ENCODE measurements at places on chromosomes 4 and X.

- DNase-seq: no peak
Measured at GRCh38 chrX:153061732-153062131, 5.5 kb downstream of the PNMA3 start.

- no peak for DNase-seq
Measured at GRCh38 chr4:103757631-103758030, 37.8 kb upstream of the TACR3 start.

GRCh38 chrX:114152801-114153200 is 431.1 kb upstream of the HTR2C start:
- no peak for DNase-seq

GRCh38 chr4:187449702-187450101 is 545.9 kb upstream of the ZFP42 start:
- DNase-seq: no peak

DNA sequence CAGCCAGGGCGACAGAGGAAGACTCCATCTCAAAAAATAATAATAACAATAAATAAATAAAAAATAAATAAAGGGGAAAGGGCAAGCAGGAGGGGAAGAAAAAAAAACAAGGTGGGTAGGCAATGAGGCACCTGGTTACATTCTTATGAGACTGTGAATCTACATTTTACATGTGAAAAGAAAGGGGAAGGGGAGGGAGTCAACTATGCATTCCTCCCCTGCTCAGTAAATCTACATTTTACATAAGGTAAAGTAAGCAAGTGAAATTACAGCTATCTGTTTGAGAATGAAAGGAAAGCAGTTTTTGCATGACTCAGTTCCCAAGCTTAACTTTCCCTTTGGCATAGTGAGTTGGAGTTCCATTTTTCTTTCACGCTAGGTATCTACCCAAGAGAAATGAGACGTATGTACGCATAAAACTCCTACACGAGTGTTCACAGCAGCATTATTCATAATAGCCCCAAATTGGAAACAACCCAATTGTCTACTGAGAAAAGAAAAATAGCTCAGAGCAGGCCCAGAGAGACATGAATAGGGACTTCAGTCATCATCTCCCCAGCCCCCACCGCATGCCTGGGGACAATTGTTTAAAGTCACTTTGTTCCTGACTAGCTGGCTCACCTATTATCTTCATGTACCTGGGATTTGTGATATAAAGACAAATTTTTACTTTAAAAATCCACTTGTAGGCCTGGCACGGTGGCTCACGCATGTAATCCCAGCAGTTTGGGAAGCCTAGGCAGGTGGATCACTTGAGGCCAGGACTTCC is 52.4 kb downstream of the DDX3X start:
- DNase-seq: no peak

DNA sequence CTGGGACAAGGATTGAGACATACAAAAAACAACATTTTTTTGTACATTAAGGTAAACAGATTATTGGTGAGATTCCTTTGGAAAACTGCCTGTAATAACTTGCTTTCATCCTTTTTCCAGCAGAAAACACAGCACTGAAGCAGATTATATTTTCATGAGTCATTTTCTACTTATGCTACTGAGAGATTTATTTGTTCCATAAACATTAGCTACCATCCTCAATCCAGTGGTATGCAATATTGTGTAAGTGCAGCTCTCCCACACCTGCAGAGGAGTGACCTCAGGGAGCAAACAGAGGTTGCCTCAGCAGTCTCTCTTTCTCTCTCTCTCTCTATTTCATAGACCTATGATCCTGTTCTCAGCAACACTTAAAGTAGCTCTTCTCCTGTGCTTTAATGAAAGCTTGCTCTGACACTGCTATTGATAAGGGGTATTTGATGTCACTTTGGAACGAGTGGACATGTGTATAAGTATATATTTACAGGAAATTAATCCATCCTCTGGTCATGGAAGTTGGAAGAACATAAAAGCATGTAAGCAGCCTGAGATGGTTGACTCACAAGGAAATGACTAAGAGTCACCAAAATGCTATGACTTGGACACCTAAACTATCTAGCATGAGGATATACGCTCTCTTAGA is 163.7 kb upstream of the SPANXC start:
- no peak for DNase-seq

GRCh38 chrX:20029728-20030127 is 38.9 kb upstream of the BCLAF3 start:
- DNase-seq: no peak

GRCh38 chr4:112854420-112854819 is 195.0 kb upstream of the ANK2 start:
- DNase-seq: no peak

- no peak for DNase-seq
Measured at GRCh38 chr4:8378101-8378724, 62.3 kb downstream of the ACOX3 start.

DNA sequence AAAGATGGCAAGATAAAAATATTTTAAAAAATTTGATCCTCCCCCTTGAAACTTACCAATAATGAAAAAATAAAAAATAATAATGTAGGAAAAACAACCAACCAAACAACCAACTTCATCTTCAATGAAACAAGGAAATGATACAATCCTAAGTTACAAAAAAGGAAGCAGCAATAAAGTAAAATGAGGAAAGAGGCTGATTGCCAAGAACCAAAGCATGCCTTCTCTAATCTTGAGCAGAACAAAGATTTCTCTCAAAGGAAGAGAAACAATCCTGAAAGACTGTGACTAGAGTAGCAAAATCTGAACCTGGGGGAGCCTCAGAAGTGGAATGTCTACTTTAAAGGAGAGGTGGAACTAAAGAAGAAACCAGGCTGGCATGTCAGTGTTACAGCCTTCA is 10.9 kb upstream of the WDFY3 start:
- no peak for DNase-seq

GRCh38 chrX:65706041-65706828 is 38.8 kb downstream of the MSN start:
- DNase-seq: peak; percentile 25

DNA sequence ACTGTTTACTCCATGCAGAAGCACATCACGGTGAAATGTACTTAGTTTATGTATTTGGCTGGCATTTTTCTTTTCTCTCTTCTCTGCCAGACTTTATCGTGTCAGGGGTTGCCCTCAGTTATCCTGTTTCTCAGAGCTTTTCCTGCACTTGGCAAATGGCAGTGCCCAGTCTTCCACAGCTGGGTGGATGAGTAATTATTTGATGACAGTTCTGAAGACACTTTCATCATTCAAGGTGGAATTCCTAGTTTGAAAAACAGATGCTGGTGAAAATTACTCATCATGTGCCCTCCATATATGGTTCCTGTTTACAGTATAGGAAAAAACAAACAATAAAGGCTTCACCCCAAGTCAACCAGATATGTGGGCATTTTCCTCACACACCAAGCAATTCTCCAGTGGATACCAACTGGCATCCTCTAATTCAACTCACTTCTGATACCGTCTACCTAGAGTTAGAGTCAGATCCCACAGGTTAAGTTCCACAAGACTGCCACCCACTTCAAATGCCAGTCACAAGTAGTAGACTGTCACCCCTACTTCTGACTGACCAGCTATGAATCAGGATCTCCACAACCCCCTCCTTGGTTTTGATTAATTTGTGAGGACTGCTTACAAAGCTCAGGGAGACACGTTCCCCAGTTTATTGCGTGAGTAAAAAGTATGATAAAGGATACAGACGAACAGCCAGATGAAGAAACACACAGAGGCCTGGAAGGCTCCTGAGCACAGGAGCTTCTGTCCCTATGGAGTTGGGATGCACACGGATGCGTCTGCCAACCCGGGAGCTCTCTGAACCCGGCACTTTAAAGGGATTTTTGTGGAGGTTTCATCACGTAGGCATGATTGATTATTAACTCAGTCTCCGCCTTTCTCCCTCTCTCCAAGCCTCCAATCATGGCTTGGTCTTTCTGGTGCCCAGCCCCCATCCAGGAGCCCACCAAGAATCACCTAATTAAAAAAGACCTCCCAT is 72.9 kb downstream of the CLDN34 start:
- DNase-seq: no peak

GRCh38 chr4:13706120-13706519 is 78.6 kb upstream of the BOD1L1 start:
- no peak for DNase-seq

- DNase-seq: no peak
Measured at GRCh38 chr4:137312257-137312656, 220.0 kb downstream of the PCDH18 start.

- no peak for DNase-seq
Measured at GRCh38 chrX:38305971-38306370, 21.3 kb downstream of the RPGR start.

DNA sequence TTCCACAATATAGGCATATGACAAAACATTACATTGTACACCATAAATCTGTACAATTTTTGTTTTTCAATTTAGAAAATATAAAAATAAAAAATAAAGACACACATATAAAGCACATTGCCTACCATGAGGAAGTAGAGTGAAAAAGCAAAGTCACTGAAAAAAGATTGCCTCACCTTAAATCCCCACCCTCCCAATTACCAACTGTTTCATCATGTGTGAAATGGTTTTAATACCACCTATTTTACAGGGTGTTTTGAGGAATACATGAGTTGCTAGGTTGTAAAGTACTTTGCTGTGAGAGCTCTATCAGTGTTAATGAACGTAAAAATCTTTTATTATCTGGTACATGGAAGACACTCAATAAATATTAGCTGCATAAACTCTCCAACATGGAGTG is 373.6 kb upstream of the NDST3 start:
- DNase-seq: no peak

DNA sequence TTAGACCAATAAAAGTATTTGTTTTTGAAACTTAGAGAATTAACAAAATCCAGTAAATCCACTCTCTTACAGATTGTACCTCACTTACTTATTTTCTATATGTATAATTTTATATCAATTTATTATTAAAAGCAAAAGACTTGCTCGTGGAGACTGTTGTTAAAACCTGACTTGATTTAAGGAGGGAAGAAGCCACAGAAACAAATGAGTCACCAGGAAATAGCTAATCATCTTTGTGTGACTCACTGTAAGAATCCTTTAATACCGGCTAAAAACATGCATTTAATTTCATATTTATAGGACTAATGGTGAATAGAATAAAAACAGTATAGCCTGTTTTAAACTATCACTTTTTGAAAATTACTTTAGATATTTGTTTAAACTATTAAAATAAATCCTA is 29.9 kb upstream of the UBE2NL start:
- no peak for DNase-seq

GRCh38 chrX:40012039-40012867 is 85.5 kb downstream of the BCOR start:
- no peak for DNase-seq

DNA sequence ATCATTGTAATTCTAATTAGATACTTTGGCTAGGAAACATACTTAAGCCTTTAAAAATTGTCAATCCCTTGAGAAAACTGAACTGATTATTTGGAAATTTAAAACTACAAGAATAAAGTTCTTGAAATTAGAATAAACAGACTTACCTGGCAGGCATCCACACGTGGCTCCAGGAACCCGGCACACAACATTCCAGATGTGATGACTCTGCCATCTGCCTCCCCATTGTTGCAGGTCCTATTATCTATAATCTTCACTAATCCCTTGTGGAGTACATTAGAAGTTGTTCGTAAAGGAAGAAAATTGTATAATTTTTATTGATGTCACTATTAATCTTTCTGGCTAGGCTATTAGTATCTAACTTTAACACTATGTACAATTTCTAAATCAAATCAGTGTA is 16.2 kb upstream of the GNRHR start:
- no peak for DNase-seq

- no peak for DNase-seq
Measured at GRCh38 chr4:5118091-5118786, 67.0 kb downstream of the STK32B start.

- no peak for DNase-seq
Measured at GRCh38 chr4:26812049-26812714, 48.5 kb upstream of the STIM2 start.

GRCh38 chrX:110341189-110342035 is 17.2 kb upstream of the RTL9 start:
- no peak for DNase-seq

GRCh38 chr4:120132935-120133334 is 66.3 kb upstream of the MAD2L1 start:
- no peak for DNase-seq

DNA sequence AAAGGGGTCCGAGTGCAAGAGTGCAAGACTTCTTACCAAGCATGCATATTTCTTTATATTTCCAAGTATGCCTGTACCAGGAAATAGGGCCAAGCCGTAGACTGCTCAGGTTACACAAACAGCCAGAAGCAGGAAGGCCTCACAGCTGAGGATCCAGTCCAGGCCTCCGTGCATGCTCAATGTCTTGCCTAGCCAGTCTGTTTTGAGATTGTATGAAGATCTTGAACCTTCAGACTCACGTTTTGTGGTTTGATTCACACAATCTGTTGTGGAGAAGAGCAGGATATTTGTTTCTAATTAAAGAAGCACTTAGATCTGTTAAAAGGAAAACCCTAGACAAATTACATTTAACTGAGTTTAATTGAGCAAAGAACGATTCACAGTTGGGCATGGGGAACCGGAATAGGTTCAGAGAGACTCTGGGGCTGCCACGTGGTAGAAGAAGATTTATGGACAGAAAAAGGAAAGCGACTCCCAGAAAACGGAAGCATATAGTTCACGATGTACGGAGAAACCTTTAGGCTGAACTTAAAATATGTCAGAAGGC is 1.2 kb downstream of the MGST2 start:
- no peak for DNase-seq

DNA sequence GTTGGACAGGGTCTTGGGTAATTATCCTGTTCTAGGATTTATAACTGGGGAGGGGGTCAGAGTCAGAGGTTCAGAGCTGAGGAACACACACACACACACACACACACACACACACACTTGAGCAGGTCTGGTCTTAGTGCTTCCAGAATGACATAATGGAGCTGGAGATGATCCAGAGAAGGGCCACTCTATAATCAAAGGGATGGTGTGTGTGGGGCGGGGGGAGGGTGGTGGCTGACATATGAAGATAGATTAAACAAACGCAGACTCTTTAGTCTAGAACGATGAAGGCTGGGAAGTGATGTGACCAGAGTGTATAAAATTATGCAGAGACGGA is 434 bp upstream of the TMEM255A start:
- DNase-seq: no peak

- no peak for DNase-seq
Measured at GRCh38 chrX:106874075-106874474, 29.1 kb downstream of the RIPPLY1 start.

DNA sequence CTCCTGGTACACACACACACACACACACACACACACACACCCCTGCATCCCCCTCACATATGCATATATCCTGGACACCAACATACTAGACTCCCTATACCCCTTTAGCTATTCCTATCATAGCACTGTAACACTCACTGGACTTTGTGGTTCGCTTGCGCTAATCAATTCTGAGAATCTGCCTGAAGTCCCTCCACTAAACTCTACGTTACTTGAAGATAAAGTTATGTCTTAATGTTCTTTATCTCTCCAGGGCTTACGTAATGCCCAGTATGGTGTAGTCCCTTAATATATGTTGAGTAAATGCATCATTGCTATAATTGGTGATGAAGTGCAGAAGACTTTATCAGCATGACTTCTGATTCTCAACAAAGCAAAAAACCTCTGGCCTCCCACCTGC is 32.3 kb downstream of the PTCHD1 start:
- no peak for DNase-seq
